ENCODE measurements at places on chromosomes 12 and 14. TPM values are rescaled to one million over a fixed set of nuclear protein-coding genes. Genes with fewer than 3 reads are reported as not detected.

GALNT8 gene
- total RNA-seq: not detected

TMEM229B gene
- total RNA-seq: 1.2 TPM

ERC1 gene
- total RNA-seq: 35.3 TPM

CFAP54 gene
- 3.4 TPM for total RNA-seq

CIROP gene
- total RNA-seq: 0.06 TPM

SELPLG gene
- total RNA-seq: 1.7 TPM

CSRP2 gene
- total RNA-seq: 3.0 TPM

FGF23 gene
- not detected for total RNA-seq

CD163 gene
- total RNA-seq: not detected

GPRC5A gene
- 8.7 TPM for total RNA-seq

EPYC gene
- total RNA-seq: not detected

RD3L gene
- not detected for total RNA-seq

P3H3 gene
- total RNA-seq: 90.6 TPM

LMNTD1 gene
- not detected for total RNA-seq

LRP6 gene
- 45.0 TPM for total RNA-seq

CCDC88C gene
- total RNA-seq: 0.92 TPM

Data from aortic smooth muscle cell (primary cell).